ENCODE measurements at places on chromosomes 12 and 14. TPM values are rescaled to one million over a fixed set of nuclear protein-coding genes. Genes with fewer than 3 reads are reported as not detected.

DNA sequence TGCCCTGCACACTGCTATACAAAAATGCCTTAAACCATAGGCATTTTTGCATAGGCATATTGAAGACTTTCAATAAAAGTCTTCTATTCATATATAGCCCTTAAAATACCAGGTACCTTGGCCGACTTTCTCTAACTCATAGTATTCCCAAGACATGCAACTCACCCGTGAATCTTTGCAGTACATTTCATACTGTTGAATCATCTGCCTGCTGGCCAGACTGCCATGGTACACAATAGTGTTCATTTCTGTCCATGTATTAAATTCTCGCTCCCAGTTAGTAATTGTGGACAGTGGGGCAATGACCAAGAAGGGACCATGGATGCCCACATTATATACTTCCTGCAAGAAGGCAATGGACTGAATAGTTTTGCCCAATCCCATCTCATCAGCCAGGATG is 24.3 kb upstream of the SUPT16H start:
- DNase-seq = peak; percentile 57

DNA sequence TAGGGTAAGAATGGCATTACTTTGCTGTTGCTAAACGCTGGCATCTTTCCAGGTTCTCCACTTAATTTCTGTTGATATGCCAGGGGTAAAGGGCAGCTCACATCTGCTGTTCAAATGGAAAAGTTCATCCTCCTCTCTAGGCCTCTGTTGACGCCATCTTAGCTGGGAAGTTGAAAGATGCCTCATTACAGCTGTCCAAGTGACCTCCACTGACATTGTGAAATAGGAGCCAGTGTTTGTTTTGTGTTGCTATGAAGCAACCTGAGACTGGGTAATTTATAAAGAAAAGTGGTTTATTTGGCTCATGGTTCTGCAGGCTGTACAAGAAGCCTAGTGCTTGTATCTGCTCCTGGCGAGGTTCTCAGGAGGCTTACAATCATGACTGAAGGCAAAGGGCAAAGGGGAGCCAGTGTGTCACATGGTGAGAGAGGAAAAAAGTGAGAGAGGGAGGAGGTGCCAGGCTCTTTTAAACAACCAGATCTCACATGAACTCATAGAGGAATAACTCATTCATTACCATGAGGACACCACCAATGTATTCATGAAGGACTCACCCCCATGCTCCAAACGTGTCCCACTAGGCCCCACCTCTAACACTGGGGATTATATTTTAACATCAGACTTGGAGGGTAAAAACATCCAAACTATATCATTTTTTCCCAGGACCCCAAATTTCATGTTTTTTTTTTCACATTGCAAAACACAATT is 3.2 kb upstream of the ADAM21 start:
- DNase-seq = peak; percentile 28

DNA sequence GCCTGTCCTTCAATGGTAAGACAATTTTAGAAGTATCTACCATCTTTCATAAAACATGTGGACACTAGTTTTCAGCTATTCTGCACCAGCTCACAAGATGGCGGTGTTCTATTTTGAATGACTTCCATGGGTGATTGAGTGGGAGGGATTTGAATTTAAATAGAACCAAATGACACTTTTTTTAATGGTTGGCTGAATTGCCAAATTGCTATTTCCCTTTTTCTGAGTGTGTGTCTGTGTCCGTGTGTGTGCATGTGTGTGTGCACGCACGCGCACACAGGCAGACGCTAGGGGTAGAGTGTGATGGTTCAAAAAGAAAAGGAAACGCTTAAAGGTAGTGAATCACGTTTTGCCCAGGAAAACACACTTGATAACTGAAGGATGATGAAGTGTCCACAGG is 362.6 kb downstream of the DAD1 start:
- peak; percentile 31 for DNase-seq

GRCh38 chr12:108342985-108343384 is 3.9 kb upstream of the CMKLR1 start:
- peak; percentile 10 for DNase-seq

DNA sequence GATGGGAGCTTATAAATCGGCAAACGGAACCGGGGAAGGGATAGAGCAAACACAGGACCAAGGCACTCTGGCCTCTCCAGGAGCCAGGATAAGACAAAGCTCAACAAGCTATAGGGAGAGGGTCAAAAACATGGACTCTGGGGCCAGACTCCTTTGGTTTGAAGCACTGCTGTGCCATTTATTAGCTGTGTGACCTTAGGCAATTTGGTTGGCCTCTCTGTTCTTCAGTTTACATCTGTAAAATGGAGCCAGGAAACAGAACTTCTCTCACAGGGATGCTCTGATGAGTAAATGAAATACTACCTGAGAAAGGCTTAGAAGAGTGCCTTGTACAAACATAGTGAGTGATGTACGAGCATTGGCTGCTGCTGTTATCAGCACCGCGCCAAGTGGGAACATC is 213.3 kb upstream of the PWP1 start:
- DNase-seq = no peak

GRCh38 chr14:61655777-61656176 is 39.5 kb upstream of the HIF1A start:
- no peak for DNase-seq

DNA sequence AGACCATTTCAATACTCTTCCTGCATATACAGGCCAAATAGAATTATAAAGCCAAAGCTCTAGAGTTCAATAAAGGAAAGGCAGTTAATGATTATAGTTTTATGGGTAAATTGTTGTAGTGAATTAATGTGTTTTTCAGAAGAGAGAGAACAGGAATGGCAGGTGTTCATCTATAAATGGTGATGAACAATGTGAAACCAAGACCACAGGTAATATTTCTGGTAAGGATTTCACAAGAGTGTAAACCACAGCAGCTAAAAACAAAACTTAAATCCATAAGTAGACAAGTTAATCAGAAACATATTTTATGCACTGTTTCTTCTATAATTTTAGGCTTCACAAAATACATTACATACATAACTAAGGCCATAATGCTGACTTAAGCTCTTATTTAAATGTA is 204.4 kb downstream of the SYT1 start:
- no peak for DNase-seq

GRCh38 chr12:100953217-100953616 is 158.6 kb downstream of the ANO4 start:
- no peak for DNase-seq

GRCh38 chr14:83247924-83248639 is 1714.4 kb upstream of the SEL1L start:
- DNase-seq = no peak

DNA sequence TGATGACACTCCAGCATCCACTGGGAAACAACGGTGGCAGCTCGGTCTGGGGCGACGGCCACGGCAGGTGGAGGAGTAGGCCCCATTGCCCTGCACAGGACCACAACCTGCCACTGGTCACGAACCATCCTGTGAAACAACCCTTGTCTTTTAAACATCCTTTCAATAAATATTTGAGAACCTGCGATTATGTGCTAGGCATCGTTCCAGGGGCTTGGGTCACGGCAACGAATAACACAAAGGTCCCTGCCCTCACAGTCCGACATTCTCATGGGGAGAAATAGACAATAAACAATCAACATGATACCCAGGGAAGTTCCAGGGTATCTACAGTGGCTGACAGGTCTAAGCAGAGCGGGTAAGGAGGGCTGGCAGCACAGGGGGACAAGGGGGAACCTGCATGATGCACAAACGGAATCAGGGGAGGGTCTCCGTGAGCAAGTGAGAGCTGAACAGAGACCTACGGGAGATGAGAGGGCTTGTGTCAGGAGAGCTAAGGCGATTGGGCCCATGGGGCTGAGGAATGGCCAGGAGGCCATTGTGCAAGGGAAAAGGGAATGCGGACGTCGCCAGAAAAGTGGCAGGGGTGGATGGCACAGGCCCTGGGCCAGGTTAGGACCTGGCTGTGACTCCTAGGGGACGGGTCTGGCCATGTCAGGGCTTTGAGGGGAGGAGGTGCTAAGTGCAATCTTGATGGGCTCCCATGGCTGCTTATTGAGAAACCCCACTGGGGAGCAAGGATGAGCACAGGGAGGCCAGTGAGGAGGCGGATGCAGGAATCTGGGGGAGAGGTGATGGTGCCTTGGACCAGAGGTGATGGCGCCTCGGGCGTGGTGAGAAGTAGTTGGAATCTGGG is 9.7 kb downstream of the SCARB1 start:
- no peak for DNase-seq

DNA sequence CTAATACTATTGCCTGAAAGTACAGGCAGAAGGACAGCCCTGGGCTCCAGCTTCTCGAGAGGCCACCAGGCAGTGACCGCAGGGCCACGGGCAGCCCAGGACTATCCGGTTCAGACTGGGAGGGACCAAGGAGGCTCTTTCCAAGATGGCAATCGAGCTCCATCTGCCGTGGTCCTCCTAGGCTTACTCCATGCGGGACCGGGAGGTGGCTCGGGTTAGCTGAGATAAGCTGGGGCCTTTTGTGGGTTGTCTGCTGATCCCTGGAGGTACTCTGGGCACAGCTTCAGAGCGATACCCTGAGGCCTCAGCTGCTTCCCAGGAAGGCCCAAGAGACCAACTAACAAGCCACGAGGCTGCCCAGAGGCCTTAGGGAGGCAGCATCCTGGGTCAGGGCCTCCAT is 33.1 kb downstream of the SNRNP35 start:
- DNase-seq = no peak

- DNase-seq = no peak
Observed at GRCh38 chr14:74568911-74569310, 43.1 kb downstream of the LTBP2 start.

DNA sequence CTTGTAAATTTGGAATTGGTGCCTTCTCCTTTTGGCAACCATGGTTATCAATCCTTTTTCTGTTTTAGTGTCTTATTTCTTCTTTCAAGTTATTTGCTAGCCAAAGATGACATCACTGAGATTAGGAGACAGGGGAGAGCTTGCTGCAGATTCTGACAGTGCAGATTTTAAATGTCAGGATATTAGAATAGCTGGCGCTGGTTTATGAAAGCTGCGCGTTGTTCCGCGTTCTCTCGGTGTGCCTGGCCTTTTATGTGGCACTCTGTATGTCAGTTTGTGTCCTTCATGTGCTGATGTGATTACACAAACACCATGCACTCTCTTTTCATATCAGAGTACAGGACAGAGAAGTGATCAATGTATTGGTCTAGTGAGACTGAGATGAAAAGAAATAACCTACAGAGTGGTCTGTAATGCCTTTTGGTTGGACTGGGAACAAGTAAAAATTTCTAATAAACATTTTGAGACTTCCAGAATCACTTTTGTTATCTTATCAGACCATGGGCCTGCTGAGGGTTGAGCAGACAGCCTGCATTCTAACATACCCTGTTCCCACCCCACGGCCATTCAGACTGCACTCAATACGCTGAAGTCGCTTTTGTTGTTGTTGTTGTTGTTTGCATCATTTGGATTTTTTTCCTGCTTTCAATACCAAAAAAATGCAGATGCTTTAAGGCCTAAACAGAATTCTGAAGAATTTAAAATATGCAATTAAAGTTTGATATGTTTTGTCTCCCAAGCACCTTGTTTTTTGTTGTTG is 49.7 kb upstream of the TRAF3 start:
- no peak for DNase-seq

DNA sequence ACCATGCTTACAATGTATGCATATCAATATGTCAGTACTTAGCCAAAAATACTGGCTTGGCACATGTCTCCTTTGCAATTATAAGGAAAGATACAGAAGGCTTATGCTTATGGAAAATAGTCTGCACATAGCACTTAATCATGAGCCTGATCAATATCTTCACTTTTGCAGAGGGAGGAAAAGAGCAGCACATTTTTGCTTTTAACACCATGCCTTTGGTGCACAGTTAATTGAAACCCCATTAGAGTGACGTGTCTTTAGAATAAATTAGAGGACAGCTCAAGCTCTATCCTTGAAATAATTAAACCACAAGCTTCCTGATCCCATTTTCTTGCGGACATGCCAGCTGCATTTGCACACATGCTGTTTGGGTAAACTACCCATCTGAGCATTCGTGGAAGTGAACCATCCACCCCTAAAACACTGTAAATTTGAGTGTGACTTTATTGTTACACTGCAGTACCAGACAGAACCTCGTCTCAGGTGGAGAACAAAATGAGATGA is 839.9 kb upstream of the MGAT4C start:
- DNase-seq = peak; percentile 8

GRCh38 chr14:44180975-44181374 is 326.1 kb downstream of the FSCB start:
- DNase-seq = peak; percentile 0

DNA sequence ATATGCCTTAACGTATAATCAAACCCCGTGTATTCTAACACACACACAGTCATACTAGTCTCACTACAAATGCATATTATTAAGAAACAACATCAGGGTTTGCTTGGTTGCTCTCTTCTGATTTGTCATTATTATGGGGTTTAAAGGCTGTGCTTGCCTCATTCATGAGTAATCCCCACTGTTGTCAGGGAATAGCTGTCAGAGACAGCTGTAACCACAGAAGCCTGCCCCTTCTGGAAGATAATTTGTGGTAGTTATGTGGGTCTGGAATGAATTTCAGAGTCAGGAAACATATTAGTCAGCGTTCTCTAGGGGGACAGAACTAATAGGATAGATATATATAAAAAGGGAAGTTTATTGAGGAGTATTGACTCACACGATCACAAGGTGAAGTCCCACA is 456.9 kb upstream of the TMEM132C start:
- DNase-seq = peak; percentile 92

- DNase-seq = no peak
Observed at GRCh38 chr14:31172084-31172483, 35.5 kb downstream of the HECTD1 start.

Gene COPZ1
- 186 TPM for total RNA-seq

Gene GCH1
- 2.9 TPM for total RNA-seq

Gene NID2
- 72.7 TPM for total RNA-seq

Gene SERPINA5
- total RNA-seq = 0.05 TPM

Gene DACT1
- 10.0 TPM for total RNA-seq

Gene RNASE11
- not detected for total RNA-seq

Gene CLEC6A
- not detected for total RNA-seq

Gene P2RX2
- not detected for total RNA-seq

Measured in M059J (cell line).